ENCODE measurements at places on chromosomes 1 and 21.

DNA sequence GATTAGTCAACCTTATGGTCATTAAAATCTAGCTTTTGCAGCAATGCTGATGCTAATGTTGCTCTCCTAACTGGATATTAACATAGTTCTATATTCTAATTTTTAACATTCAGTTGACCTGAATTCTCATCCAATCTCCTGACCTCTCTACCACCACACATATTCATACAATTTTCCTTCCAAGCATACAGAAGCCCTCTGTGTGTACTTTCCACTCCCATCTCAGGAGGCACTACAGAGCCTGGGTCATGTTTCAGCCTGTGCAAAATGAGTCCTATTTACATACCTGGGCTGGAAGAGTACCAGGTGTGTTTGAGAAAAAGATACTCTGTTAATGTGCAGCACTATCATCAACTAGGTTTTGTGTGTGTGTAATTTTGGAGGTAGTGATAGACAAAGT, 486.3 kb downstream of the NEGR1 start:
- no peak for DNase-seq

- no peak for DNase-seq
These were observed 10.4 kb upstream of the ZNF669 start for GRCh38 chr1:247114351-247115140.

- no peak for DNase-seq
These were observed 6.2 kb downstream of the DISP3 start for GRCh38 chr1:11485191-11485590.

DNA sequence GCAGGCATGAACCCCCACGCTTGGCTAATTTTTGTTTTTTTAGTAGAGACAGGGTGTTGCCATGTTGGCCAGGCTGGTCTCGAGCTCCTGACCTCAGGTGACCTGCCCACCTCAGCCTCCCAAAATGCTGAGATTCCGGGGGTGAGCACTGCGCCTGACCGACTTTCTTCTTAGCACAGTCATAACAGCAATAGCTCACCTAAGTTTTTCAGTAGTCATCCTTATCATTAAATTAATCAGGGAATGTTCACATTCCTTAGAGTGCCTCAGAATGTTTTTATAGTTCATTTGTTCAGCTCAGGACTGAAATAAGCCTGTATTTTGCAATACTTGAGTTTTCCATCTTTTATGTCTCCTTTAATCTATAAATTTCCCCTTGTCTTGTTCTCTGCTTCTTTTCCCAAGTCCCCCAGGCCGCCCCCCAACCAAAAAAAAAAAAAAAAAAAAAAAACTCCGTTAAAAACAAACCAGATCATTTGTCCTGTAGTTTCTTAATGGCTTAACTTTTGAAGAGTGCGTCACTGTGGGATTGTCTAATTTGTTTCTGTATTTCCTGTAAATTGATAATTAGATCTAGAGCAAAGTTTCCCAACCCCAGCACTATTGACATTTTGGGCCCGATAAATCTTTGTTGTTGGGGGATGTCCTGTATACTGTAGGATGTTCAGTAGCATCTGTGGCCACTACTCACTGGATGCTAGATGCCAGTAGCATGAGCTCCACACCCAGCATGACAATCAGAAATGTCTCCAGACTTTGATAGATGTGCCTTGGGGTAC, 120.7 kb downstream of the ITSN1 start:
- no peak for DNase-seq

- peak; percentile 32 for DNase-seq
These were observed 66.5 kb downstream of the PLXNA2 start for GRCh38 chr1:208177656-208178055.

GRCh38 chr1:35885961-35886558, 3.1 kb downstream of the AGO1 start:
- no peak for DNase-seq

DNA sequence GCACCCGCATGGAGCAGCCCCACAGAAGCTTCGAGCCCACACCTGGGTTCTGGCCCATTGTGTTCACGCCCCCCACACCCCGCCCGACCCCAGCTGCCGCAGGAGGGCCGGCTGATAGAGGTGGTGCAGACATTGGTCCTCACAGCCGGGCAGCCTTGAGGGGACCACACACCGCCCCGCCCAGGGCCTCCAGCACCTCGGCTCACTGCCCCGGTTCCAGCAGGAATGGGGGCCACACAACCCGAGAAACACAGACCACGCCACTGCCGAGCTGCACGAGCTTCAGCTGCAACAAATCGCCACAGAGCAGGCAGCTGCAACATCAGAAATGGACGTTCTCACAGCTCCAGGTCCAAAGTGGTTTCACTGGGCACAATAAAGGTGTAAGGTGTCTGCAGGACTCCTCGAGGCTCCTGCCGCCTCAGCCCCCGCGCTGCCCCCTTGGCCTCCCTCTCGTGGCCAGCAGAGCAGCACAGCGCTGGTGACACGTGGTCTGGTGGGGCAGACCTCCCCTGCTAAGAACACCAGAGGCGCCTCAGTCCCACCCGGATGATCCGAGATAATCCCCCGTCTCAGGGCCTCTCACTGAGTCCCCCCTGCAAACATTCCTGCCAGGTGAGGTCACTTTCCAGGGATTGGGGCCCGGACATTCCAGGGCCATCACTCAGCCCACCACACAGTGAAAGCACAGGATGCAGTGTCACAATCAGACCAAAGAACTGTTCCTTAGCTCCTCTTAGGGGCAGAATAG, 62.3 kb upstream of the ADARB1 start:
- DNase-seq = no peak

DNA sequence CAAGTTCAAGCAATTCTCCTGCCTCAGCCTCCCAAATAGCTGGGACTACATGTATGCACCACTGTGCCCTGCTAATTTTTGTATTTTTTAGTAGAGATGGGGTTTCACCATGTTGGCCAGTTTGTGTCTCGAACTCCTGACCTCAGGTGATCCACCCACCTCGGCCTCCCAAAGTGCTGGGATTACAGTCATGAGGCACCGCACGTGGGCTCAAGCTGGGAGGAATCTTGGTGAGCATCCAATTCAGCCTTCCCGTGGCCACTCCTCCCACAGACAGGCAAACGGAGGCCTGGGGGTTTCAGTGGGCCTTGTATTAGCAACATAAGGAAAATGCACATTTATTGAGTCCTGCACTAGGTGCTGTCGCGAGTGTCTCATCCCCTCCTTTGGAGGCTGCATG, 24.5 kb upstream of the VWA5B1 start:
- DNase-seq = no peak

- DNase-seq = no peak
These were observed 5.8 kb upstream of the LEFTY2 start for GRCh38 chr1:225946803-225947202.

DNA sequence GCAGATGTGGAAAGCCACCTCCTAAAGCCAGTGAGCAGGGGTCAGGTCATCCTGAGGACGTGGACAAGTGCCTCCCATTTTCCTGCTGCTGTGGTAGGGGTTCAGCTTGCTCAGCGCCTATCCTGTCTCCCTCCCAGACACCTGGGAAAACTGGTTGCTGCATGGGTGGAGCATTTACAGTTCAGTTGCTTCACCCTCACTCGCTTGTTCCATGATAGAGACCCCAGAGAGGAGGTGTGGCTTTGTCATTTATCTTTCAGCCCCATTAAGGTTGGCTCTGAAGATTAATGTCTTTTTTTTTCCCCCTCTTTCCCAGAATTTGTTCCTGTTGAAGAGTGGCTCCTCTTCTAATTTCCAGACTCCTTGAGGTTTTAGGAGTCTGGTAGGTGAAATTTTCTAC, 9.2 kb downstream of the VANGL1 start:
- DNase-seq = no peak

- DNase-seq = peak; percentile 43
These were observed 319.1 kb upstream of the SGIP1 start for GRCh38 chr1:66214901-66215300.

GRCh38 chr21:31317688-31318087, 26.4 kb downstream of the TIAM1 start:
- DNase-seq = no peak

DNA sequence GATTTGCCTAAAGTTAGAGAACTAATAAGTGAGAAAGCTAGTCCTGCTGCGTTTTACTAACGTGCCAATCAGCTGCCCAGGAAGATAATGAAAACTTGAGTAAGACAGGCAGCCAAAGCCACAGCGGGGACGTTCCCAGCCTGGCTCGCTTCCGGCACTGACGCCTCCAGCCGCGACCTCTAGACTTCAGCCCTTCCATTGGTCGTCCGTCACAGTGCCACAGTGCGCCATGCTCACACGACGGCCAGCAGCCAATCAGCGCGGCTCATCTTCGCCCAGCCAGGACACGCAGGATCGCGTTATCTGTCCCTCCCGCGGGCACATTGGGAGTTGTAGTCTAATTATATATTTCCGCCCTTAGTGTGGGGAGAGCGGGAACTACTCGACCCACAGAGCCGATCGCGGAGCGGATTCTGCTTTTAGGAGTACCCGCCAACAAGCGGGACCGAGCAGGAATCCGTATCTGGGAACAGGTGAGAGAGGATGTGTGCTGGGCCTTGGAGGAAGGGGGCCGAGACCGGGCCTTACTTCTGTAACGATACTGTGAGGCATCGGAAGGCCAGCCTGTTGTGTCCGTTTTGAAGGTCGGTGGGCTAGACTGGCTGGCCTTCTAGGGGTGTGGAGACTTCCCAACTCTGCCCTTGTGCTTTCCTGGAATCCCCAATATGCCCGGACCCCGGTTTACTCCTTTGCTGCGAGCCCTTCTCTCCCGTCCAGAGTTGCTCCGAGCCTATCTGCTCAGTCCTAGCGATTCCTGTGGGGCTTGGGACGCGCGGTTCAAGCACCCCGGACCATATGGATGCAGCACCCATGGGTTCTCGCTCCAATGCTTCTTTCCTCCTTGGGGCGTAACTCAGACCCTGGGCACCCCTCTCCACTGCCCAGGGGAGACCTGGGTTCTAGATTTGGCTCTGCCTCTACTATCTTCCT, at the start of gene FDPS:
Gene FDPS (plus strand): TSS at position 374 of the 930 bp plus-strand sequence. CDS start 924 bp downstream, outside the sequence.
- DNase-seq = peak; percentile 96

- no peak for DNase-seq
These were observed 50.9 kb downstream of the VANGL2 start for GRCh38 chr1:160451119-160451858.

- DNase-seq = no peak
These were observed 36.8 kb downstream of the FBXO42 start for GRCh38 chr1:16315437-16315836.

- DNase-seq = peak; percentile 56
These were observed 167.7 kb downstream of the ACTL8 start for GRCh38 chr1:17922833-17923232.

- no peak for DNase-seq
These were observed 12.3 kb upstream of the SSR2 start for GRCh38 chr1:156033011-156033410.

DNA sequence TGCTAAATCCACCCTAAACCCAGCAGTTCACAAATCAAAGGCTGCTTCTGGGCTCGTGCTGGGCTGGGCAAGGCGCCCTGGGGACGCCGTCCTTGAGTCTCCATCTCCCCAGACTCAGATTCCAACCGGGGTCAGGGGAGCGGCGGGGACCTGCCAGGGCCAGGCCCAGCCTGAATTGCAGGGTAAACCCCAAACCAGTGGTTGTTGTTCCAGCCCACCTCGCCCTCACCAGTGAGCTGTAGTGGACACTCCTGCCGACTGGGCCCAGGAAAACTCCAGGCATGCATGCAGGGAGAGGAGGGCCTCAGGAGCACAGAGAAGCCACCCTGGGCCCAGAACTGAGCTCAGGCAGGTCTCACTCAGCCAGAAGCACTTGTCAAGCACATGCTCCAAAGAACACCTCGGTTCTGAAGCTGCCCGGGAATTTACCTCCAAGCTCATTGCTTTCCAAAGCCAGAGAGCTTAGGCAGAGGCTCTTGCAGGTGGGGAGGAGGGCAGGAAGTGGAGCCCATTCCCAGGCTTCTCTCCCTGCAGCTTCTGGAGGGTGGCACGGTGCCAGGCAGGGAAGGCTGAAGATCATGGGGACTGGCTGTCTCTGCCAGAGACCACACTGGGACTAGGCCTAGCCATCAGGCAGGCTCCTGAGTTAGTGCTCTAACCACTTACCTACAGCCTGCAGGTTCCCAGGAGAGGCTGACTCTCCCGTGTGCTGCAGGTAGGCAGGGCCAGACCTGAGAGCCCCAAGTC, 437.0 kb downstream of the MATN1 start:
- no peak for DNase-seq

DNA sequence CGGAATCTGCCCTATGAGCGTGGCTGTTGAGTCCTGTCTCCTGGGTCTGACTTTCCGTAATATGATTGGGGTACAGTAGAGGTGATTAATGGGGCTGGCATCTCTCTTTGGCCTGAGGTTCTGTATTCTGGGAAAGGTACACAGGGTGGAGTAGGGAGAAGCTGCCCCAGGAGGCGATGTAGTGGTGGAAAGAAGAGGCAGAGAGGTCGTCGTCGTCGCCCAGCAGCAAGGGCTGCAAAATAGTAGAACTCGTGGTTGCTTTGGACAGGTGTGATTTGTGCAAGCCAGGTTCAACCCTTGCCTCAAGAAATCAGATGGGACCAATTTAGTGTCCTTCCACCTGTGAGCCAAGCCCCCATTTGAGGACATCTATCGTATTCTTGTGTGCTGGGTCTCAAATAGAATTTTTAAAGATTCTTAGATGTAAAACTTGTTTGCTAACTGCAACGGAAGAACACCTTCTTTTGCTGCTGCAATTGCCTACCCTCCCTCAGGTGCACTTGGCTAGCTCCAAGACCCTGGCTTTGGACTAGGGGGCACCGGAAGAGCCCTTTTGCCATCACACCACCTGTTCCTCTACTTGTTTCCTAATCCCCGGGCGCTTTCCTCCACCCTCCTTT, 1.3 kb upstream of the HMGN2 start:
- no peak for DNase-seq

DNA sequence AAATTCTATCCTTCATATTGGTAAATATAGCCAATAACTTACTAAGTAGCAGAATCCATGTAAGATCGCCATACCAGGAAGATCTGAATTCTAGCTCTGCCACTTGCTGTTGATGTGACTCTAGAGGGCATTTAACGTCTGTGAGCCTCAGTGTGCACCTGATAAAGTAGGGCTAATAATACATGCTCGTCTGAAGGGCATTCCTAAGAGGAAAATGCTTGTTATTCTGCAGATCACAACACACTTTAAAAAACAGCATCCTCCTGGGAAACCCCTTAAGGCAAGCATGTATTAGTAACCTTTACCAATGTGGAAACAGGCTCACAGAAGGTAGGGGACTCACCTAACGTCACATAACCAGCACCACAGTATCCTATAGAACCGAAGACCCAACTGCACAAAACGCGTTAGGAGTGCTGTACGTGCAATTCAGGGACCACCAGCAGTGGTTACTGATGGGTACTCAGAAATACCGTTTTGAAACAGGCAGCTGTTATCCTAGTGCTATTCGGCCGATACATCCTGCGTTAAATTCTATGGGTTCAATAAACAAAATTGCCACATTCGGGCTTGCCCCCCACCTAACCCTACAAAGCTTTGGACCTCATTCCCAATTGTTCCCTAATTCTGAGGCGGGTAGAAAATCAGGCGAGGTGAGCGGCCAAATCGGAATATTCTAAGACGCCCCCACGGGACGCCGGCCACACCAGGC, 758 bp downstream of the DEPDC1 start:
- DNase-seq = peak; percentile 34

GRCh38 chr1:3351449-3352298, 102.8 kb upstream of the ARHGEF16 start:
- no peak for DNase-seq

DNA sequence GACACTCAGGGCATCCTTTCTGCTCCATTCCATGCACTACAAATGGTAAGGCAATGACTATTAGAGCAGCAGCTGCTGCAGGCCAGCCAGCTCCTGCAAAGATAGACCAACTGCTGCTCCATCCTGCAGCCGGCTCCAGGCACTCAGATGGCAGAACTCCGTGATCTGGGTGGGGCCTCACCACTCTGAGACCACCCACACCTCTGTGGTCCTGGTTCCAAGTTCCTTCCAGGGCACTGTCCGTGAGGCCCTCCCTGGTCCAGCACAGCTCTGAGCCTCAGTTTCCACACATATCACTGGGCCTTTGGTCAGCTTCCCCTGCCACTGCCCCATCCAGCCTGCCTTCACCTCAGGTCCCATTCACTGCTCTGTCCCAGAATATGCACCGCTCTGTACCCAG, 114.7 kb downstream of the DMRTB1 start:
- DNase-seq = no peak

All from GM13977 (cell line).